GDM1 (cell line): ENCODE measurements at places on chromosomes 3 and 15.

GRCh38 chr3:195249858-195250464, 21.0 kb downstream of the XXYLT1 start:
- DNase-seq = no peak

DNA sequence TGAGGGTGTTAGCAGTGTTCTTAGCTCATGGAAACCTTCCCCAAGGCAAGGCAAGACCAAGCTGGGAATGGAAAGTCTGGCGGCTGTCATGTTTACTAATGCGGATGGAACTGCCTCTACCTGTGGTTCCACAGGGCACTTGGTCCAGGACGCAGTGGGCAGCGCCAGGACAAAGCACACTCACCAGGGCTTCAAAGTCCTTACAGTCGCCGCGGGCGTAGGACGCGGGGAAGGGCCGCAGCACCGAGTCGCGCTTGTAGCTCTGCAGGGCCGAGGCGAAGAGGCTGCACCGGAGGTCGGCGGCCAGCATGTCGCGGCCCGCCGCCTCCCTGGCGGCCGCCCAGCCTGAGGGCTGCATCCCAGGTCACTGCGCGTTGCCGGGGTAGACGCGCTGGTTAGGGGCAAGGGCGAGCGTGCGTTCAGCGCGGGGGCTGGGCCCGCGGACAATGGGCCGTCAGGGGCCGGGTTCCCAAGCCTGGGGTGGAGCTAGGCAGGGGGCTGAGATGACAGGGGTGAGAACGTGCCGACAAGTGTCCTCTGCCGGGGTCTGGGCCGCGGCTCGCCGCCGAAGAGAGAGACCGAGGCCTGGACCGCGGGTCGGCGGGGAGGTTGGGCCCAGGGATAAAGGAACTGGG, 497 bp downstream of the PARP16 start:
- no peak for DNase-seq

GRCh38 chr3:175518459-175518858, 659.3 kb downstream of the NAALADL2 start:
- no peak for DNase-seq

DNA sequence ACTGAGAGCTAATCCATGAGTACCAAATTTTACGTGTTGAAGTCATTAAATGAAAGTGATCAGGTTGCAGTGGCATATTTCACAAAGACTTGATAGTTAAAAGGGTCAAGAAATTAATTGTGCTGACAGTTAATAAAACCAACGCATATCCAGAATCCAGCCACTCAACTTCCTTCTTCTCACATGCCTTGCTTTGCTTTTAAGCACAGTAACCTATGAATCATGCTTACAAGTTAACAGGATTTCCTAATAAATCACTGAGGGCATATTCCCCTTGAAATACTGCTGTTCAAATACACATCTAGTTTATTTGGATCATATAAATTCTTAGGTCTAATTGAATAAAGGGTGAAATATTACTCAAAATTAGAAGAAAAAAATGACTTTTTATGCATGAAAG, 801.5 kb upstream of the EPHA6 start:
- DNase-seq = no peak

DNA sequence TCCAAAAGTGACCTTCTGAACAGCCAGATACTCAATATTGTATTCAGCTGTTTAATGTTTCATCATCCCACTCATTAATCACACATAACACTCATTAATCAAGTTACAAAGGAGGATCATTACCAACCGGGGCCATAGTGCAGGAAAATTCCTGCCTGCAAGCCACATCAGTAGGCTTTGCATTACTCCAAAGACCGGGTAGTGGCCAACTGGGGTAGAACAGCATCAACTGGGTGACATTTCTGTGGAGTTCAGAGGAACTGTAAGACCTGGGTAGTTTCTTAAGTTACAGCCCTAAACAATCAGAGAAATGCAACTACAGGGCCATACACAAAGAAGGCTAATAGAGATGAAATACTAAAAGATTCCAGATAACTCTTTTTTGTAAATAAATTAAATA, 253.1 kb downstream of the WDR72 start:
- no peak for DNase-seq

GRCh38 chr3:51792206-51792605, 13.2 kb upstream of the IQCF6 start:
- no peak for DNase-seq

DNA sequence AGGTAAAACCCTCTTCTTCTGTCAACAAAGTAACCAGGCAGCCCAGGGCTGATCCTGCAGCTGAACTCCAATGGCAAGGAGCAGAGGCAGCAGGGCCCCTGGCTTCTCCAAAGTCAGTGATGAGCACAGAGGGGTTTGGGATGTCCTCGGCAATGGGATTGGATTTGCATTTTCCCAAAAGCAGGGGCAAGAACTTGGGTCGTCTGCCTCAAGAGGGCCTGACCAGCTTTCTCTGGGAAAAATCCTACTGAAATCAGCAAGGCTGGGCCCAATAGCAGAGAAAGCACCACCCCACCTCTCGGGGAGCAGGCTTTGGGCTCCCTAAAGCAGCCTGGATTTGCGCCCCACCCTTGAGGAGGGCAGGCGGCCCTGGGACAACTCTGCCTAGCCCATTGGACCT, 210.0 kb upstream of the IGF1R start:
- DNase-seq = no peak

DNA sequence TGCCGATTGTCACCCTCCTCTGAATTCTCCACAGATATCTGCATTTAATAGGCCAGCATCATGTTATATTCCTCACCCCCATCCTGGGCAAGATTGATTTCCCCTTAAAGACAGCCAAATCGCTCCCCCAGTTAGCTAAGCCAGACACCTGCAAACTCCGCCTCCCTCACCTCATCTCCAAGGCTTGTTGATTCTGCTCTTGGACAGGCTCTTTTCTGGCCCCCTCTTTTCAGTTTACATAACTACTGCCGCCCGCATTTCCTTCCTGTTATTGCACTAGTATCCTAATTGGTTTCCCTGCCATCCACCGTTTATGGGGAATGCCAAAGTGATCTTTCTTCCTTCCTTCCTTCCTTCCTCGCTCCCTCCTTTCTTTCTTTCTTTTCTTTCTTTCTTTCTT, 214.7 kb upstream of the MRPL3 start:
- no peak for DNase-seq

DNA sequence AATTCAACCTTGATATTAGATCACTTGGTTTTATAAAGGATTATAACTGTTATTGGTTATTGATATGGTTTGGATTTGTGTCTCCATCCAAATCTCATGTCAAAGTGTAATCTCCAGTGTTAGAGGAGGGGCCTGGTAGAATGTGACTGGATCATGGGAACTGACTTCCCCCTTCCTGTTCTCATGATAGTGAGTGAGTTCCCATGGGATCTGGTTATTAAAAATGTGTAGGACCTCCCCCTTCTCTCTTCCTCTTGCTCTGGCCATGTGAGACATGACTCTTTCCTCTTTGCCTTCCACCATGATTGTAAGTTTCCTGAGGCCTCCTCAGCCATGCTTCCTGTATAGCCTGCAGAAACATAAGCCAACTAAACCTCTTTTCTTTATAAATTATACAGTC, 136.0 kb upstream of the UBE2E2 start:
- no peak for DNase-seq

GRCh38 chr3:148246291-148246923, 451.3 kb upstream of the AGTR1 start:
- DNase-seq = no peak

DNA sequence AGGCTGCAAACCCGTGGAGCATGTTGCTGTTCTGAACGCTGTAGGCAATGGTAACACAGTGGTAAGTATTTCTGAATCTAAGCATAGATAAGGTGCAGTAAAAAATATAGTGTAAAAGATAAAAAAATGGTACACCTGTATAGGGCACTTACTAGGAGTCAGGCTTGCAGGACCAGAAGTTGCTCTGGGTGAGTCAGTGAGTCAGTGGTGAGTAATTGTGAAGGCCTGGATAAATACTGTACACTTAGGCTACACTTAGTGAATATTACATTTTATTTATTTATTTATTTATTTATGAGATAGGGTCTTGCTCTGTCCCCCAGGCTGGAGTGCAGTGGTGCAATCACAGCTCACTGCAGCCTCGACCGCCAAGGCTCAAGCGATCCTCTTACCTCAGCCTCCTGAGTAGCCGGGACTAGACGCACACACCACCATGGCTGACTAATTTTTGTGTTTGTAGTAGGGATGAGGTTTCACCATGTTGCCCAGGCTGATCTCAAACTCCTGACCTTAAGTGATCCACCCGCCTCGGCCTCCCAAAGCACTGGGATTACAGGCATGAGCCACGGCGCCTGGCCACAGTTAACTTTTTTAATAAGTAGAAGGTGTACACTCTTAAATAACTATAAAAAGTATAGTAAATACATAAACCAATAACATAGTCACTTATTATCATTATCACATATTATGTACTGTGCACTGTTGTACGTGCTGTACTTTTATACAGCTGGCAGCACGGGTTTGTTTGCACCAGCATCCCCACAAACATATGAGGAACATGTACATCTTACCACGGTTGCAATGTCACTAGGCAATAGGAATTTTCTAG, 155.1 kb downstream of the IGF1R start:
- no peak for DNase-seq
